ENCODE measurements at places on chromosomes 3 and 15. TPM values are rescaled to one million over a fixed set of nuclear protein-coding genes. Genes with fewer than 3 reads are reported as not detected.
A peak's percentile ranks its signal among the peaks of the same experiment; 100 is the strongest.

Gene DALRD3
- total RNA-seq: 15.2 TPM

- DNase-seq: no peak
Measured at GRCh38 chr3:60424942-60425341, 826.3 kb downstream of the FHIT start.

DNA sequence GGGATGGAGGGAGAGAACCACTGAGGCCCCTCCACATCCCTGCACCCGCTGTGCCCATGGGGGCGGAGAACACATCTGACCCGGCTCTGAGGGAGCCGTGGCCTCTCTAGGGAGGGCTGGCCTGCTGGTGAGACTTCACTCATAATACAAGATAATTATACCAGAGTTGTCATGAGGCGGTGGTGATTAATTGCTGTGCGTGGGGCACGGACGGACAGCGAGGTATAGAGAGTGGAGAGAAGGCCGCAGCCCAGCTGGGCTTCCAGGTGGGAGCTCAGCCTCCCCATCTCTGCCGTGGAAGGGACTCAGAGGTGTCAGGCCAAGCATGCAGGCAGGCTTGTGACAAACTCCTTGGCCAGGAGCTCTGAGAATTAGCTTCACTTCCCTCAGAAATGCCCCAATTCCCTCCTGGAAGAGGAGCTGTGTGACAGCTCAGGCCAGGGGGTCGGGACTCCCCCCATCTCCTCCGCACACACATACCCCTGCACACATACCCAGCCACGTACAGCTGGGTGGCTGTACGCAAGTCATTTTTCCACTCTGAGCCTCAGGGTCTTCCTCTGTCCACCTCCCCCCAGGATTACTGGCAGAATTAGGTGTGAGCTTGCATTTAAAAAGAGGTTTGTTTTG, 6.0 kb upstream of the GATA2 start:
- no peak for DNase-seq

GRCh38 chr15:54119051-54119450, 140.8 kb downstream of the UNC13C start:
- peak; percentile 10 for DNase-seq

DNA sequence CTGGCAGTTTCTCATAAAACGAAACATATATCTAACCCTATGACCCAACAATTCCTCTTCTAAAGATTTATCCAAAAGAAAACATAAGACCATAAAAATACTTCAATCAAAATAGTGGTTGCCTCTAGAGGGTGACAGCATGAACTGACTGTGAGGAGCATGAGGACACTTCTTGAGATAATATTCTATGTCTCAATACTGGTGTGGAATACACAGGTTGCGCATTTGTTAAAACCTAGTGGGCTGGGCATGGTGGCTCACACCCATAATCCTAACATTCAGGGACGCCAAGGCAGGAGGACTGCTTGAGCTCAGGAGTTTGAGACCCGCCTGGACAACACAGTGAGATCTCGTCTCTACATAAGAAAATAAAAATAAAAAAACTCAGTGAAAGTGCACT, 57.3 kb downstream of the HERC1 start:
- DNase-seq: no peak

- no peak for DNase-seq
Measured at GRCh38 chr15:60972866-60973265, 256.2 kb downstream of the RORA start.

Gene ITIH1
- 1.2 TPM for total RNA-seq

- no peak for DNase-seq
Measured at GRCh38 chr3:121096953-121097352, 188.9 kb downstream of the STXBP5L start.

GRCh38 chr15:87667643-87668042, 588.9 kb downstream of the NTRK3 start:
- DNase-seq: no peak

DNA sequence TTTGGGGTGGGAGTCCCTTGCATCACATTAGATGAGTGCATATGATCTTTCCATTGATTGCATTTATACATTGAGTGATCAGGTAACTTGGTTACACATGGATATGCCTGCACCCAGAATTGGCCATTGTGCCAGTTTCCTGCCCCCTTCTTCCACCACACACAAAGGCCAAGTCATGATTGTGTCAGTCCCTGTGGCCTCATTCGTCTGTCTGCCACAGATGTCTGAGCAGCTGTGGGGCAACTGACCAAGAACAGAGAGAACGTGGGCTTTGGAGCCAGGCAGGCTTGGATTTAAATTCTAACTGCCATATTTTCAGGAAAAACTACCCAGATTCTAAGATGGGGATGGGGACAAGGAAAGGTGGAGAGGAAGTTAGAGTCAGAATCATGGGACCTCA, 27.0 kb downstream of the CCNL1 start:
- DNase-seq: no peak

Gene CMTM8
- not detected for total RNA-seq

DNA sequence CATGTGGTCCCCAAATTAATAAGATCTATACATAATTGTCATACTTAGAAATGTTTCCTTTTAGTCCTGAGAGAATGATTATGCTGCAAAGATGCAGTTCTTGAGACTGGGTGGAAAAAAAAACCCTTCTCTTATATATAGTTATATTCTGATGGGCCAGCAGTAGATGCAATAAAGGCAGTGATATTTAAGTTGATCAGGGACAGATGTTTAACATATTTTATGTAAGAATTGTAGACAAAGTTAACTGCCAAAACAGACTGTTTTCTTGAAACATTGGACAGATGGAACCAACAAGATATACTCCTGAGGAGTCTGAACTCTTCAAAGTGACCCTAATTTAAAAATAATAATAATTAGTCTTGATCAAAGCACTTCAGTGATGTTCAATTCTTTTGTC, 172.0 kb upstream of the LRIG1 start:
- no peak for DNase-seq

DNA sequence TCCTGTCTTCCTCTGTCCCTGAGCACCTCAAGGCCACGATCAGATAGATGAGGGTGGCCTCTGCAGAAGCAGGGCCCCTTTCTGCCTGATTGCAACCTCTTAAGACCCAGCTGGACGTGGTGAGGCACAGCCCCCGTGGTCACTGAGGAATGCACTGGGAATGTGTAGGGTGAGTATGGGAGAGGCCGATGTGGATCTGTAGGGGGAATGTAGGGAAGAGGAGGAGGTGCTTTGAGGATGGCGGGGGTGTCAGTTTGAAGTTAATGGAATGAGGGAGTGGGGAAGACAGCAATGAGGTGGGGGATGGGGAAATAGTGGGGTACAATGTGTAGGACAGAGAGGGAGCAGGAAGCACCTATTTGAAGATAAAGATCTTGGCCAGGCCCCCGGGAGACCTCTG, 785 bp upstream of the IQCF5 start:
- DNase-seq: no peak

DNA sequence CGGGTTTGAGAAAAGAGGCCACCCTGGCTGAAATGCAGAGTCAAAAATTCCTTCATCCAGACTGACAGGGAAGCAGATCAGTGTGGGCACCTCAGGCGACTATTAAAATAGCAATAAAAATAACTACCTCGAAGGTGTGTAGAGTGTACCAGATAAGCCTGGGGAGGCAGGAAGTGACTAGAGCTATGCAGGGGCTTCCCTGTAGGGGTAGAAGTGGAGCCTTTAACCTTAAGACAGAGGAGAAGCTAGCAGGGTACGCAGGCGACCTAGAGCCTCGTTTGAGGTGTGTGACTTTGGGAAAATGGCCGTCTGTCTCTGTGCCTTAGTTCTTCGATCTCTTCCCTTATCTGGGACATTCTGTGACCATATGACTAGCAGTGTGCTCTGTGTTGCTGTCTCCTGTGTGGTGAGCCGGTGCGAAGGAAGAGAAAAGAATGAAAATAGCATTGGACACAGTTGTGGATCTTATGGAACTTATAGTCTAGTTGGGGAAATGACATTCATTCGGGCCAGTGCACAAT, 17.6 kb downstream of the BHLHE40 start:
- DNase-seq: no peak

Gene RAB27A
- 39.5 TPM for total RNA-seq

DNA sequence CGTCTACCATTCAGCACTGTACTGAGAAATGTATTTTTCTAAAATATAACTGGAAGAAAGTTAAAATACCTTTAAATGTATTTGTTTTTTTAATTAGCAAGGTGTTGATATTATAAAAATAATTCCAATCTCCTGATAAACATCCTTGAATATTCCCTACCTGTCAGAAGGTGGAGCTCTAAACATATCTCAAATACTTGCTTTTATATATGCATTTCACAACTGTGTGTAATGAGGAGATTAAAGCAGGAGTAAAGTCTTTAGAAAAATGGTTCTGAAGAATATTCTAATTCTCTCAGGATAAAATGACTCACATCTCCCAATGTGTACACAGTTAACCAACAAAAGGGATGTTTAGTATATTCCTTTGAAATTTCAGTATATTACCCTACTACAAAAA, 422.7 kb downstream of the PLCL2 start:
- DNase-seq: no peak

DNA sequence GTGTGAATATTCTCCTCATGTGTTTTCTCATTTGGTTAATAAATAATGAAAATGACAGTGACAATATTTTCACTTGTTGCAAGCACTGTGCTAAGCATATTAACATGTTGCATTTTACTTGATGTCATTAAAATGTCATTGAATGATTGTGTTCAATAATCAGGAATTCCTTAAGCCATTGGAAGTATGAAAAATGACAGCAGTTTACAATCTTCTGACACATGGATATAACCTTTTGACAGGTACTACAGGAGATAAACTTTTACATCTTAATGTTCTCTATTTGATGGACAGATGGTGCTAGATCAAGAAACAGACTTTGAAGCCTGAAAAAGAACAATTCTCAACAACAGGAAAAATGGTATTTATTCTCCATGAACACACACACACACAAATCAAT, 1138.3 kb downstream of the ROBO2 start:
- DNase-seq: no peak

Gene ACTC1
- 194 TPM for total RNA-seq
